Chondrocyte (in vitro differentiated cells): ENCODE measurements at places on chromosomes 3 and 15. TPM values are rescaled to one million over a fixed set of nuclear protein-coding genes. Genes with fewer than 3 reads are reported as not detected.

DNA sequence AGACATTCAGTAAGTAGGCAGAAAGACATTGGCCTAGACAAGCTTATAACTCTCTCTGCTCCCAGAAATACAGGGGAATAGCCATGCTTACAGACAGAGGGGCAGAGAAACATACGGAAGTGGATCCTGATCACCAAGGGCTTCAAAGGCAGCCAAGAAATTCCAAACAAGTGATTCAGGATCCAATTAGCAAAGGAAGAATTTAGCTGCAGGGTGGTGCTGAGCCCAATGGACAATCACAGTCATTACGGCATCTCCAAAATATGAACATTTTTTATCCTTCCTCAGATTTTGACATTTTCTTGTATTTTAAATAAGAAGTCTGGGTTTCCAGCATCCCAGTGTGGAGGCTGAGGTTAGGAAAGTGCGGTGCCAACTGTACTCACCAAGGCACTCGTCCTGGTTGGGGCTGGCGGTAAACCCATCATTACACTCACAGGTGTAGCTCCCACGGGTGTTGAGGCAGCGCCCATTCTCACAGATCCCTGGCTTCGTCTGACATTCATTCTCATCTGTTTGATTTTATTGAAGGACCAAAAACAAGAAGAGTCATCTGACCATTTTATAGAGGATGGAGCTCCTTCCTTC lies 96.8 kb downstream of the DUT start:
- H3K4me3 ChIP-seq = no peak overlapping the region
- H3K36me3 ChIP-seq = peaks cover 68% of the 10 kb centered on the region
- H3K4me1 ChIP-seq = peaks cover 61% of the 10 kb centered on the region

NANOGP8 gene
- not detected in 3 replicates for total RNA-seq

THSD4 gene
- total RNA-seq = 3.4 to 3.5 TPM (median 3.4 TPM) in 3 replicates

GRCh38 chr3:176032043-176032442 lies 1165.2 kb downstream of the TBL1XR1 start:
- peaks cover 2% of the 10 kb centered on the region for H3K36me3 ChIP-seq
- DNase-seq = no peak
- H3K27ac ChIP-seq = no peak overlapping the region
- no peaks in the 10 kb centered on the region for H3K4me1 ChIP-seq

GRCh38 chr3:169996063-169996462 lies 29.5 kb downstream of the SEC62 start:
- H3K36me3 ChIP-seq = peaks cover 20% of the 10 kb centered on the region
- no peak overlapping the region for H3K4me3 ChIP-seq
- DNase-seq = no peak
- no peaks in the 10 kb centered on the region for H3K27me3 ChIP-seq
- H3K4me1 ChIP-seq = peaks cover 2% of the 10 kb centered on the region

- no peaks in the 10 kb centered on the region for H3K27me3 ChIP-seq
- H3K27ac ChIP-seq = no peak overlapping the region
- DNase-seq = no peak
- no peaks in the 10 kb centered on the region for H3K36me3 ChIP-seq
Observed at GRCh38 chr3:197913641-197914380, 36.2 kb upstream of the RPL35A start.

ERC2 gene
- total RNA-seq = 0.65 to 1.6 TPM in 2 of 3 replicates, not detected in the other

- H3K4me3 ChIP-seq = no peak overlapping the region
- peaks cover 1% of the 10 kb centered on the region for H3K36me3 ChIP-seq
- H3K27ac ChIP-seq = no peak overlapping the region
- peaks cover 12% of the 10 kb centered on the region for H3K27me3 ChIP-seq
- no peak for DNase-seq
Observed at GRCh38 chr3:16838561-16838960, 46.2 kb upstream of the PLCL2 start.

SUSD5 gene
- 38.5 to 55.6 TPM (median 51.8 TPM) in 3 replicates for total RNA-seq

CKMT1B gene
- not detected in 3 replicates for total RNA-seq

ARPIN gene
- 17.0 to 24.2 TPM (median 18.2 TPM) in 3 replicates for total RNA-seq

- H3K27ac ChIP-seq = peak overlapping the region; percentile 87
Observed at GRCh38 chr15:40333922-40334492, 6.7 kb downstream of the CCDC9B start.

ZNF80 gene
- total RNA-seq = not detected in 3 replicates

GRCh38 chr15:33395321-33395720 lies 84.6 kb downstream of the RYR3 start:
- no peaks in the 10 kb centered on the region for H3K4me1 ChIP-seq
- no peak overlapping the region for H3K4me3 ChIP-seq
- peaks cover 21% of the 10 kb centered on the region for H3K27me3 ChIP-seq
- no peak for DNase-seq

GRCh38 chr15:95829062-95829461 lies 501.4 kb upstream of the NR2F2 start:
- no peaks in the 10 kb centered on the region for H3K36me3 ChIP-seq
- no peaks in the 10 kb centered on the region for H3K27me3 ChIP-seq
- peaks cover 3% of the 10 kb centered on the region for H3K4me1 ChIP-seq
- no peak overlapping the region for H3K27ac ChIP-seq
- H3K4me3 ChIP-seq = no peak overlapping the region

DNA sequence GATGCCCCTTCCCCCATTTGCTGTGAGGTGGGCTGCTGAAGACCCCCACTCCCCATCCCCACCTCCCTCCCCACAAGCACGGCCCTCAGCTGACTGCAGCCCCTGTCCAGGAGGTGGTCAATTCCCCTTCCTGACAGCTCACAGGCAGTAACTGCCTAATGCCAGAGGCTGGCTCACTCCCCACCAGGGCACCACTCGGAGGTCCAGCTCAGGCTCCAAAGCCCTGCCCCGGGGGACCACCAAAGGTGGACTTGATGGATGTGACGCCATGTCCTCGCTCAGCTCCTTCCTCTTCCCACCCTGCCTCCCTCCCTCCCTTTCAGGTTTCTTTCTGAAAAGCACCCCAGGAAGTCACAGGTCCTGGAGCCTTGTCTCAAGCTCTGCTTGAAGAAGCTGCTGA lies 82.8 kb downstream of the MEGF11 start:
- H3K4me1 ChIP-seq = no peaks in the 10 kb centered on the region
- no peak overlapping the region for H3K4me3 ChIP-seq
- H3K27me3 ChIP-seq = peaks cover 53% of the 10 kb centered on the region

DNA sequence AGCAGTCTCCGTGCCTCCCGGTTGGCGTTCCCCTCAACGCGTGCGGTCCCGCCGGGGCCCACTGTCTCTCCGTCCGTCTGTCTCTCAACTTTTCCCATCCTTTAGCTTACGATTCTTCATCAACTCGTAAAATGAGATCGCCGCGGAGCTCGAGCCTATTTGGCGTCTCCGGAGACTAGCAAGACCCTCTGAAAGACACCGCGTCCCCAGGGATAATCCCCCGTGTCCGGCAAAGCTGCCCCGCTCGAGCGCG lies 3.4 kb downstream of the GATA2 start:
- peaks cover 25% of the 10 kb centered on the region for H3K4me1 ChIP-seq
- peaks cover 65% of the 10 kb centered on the region for H3K27me3 ChIP-seq
- peak overlapping the region; percentile 63 for H3K4me3 ChIP-seq
- H3K27ac ChIP-seq = no peak overlapping the region

DNA sequence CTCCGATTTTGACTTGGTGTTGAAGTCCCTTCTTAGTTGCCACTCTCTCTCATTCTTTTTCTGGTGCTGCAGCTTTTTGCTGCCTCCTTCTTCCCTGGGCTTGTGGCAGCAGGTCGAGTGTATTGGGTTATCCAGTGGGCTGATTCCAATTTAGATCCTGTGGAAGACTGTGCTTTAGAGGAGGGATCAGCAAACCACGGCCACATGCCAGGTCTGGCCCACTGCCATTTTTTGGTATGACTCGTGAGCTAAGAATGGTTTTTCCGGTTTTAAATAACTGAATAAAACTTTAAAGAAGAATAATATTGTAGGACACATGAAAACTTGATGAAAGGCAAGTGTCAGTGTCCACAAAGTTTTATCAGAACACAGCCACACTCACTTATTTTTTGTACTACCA lies 330.5 kb downstream of the ROBO2 start:
- no peak overlapping the region for H3K27ac ChIP-seq
- no peak overlapping the region for H3K4me3 ChIP-seq
- H3K27me3 ChIP-seq = no peaks in the 10 kb centered on the region
- H3K4me1 ChIP-seq = peaks cover 8% of the 10 kb centered on the region

GRCh38 chr3:100333970-100334487 lies 528 bp upstream of the NIT2 start:
- H3K27me3 ChIP-seq = no peaks in the 10 kb centered on the region
- H3K27ac ChIP-seq = peak overlapping the region; percentile 83
- DNase-seq = no peak

- no peak for DNase-seq
- H3K27ac ChIP-seq = no peak overlapping the region
- H3K27me3 ChIP-seq = no peaks in the 10 kb centered on the region
- H3K4me3 ChIP-seq = no peak overlapping the region
Observed at GRCh38 chr3:31300456-31301443, 232.0 kb upstream of the STT3B start.

GRCh38 chr3:71498543-71498942 lies 85.0 kb downstream of the FOXP1 start:
- no peak overlapping the region for H3K4me3 ChIP-seq
- no peaks in the 10 kb centered on the region for H3K27me3 ChIP-seq
- peak overlapping the region; percentile 98 for H3K27ac ChIP-seq
- H3K36me3 ChIP-seq = peaks cover 5% of the 10 kb centered on the region

- no peak for DNase-seq
- no peak overlapping the region for H3K27ac ChIP-seq
- H3K4me3 ChIP-seq = no peak overlapping the region
- H3K27me3 ChIP-seq = no peaks in the 10 kb centered on the region
- peaks cover 25% of the 10 kb centered on the region for H3K4me1 ChIP-seq
- peaks cover 2% of the 10 kb centered on the region for H3K36me3 ChIP-seq
Observed at GRCh38 chr3:192901435-192901834, 16.2 kb downstream of the MB21D2 start.

DNA sequence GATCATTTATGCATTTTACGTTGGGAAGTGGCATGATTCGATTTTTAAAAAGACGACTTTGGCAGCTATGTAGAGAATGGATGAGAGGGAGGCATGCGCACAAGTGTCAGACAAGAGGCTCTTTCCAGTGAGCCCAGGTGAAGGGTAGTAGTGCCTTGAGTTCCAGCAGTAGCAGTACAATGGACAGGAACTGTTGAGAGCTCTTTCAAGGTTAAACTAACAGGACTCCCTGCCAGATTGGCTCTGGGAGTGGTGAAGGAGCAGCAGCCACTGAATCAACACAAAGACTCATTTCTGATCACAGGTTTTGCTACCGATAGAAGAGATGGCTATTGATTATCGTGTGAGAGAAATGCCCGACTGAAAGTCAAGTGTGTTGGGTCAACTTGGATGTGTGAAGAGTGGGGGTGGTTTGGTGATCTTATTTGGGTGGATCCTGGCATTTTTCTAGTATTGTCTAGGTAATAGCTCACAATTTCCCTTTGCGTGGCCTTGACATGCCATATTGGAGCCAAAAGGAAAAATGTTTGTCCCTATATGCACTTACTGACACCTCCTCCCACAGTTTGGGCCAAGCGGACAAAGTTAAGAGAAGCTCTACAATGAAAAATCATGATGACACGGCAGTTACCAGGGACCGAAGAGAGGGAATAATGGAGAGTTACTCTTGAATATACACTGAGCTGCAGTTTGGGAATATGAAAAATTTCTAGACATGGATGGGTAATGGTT lies 81.6 kb upstream of the MDFIC2 start:
- H3K36me3 ChIP-seq = no peaks in the 10 kb centered on the region
- peaks cover 29% of the 10 kb centered on the region for H3K27me3 ChIP-seq
- no peak for DNase-seq
- no peak overlapping the region for H3K27ac ChIP-seq
- no peaks in the 10 kb centered on the region for H3K4me1 ChIP-seq

GOLGA6L9 gene
- total RNA-seq = 2.4 to 4.2 TPM (median 2.9 TPM) in 3 replicates

TM4SF4 gene
- total RNA-seq = not detected in 3 replicates

GRCh38 chr3:87414271-87414670 lies 137.9 kb upstream of the POU1F1 start:
- H3K27ac ChIP-seq = no peak overlapping the region
- H3K27me3 ChIP-seq = no peaks in the 10 kb centered on the region
- no peak for DNase-seq
- H3K36me3 ChIP-seq = peaks cover 2% of the 10 kb centered on the region
- no peak overlapping the region for H3K4me3 ChIP-seq
- peaks cover 12% of the 10 kb centered on the region for H3K4me1 ChIP-seq

DNA sequence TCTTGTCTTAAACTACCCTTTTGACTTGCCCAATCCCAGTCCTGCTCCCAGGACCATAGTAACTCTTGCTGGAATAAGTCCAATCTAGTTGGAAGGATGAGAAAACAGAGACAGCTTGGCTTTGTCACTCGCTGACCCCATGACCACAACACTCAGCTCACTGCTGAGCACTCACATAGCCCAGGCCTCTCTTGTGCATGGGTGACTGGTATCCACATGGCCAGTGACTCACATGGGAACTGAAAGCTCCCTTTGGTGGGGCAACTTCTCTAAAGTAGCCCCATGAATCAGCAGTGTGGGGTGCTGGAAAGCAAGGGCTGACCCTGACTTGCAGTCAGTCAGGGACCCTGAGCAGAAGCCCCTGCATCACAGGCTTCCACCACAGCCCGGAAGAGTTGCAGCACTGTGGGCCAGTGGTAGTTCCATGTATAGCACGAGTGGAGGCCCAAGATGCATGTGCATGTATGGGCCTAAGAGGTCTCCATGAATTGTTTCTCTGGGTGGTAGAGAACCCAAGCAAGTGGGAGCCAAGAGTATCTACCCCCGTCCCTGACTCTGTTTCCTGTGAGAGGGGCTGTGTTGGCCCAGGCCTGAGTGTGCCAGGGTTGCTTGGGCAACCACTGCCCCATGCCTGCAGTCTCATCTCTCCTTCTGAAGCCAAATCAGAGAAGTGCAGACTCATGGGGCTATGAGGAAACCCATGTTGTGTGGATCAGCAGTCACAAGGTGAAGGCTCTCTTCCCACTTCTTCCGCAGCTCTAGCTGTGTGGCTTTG lies 62.1 kb upstream of the XCR1 start:
- H3K27me3 ChIP-seq = peaks cover 13% of the 10 kb centered on the region
- H3K4me3 ChIP-seq = no peak overlapping the region
- no peak overlapping the region for H3K27ac ChIP-seq

DNA sequence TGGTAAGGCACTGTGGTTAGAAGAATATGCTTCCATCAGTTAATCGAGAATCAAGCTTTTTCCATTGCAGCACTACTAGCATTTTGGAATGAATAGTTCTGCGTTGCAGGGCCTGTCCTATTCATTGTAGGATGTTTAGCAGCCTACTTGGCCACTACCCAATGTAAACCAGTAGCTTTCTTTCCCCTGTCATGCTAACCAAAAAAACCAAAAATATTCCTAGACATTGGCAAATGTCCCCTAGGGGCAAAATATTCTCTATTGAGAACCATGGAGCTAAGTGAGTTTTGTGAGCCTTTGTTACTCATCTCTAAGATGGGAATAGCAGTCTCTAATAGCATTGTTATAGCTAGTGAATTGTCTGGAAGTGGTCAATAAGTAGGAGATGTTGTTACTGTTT lies 187.2 kb downstream of the CADPS start:
- H3K36me3 ChIP-seq = no peaks in the 10 kb centered on the region
- H3K27ac ChIP-seq = no peak overlapping the region
- no peak overlapping the region for H3K4me3 ChIP-seq
- H3K27me3 ChIP-seq = peaks cover 29% of the 10 kb centered on the region
- DNase-seq = no peak
- H3K4me1 ChIP-seq = no peaks in the 10 kb centered on the region

AMOTL2 gene
- total RNA-seq = 145 to 259 TPM (median 256 TPM) in 3 replicates
